ENCODE measurements at places on chromosomes 7 and 10.

GRCh38 chr10:3482200-3482993 is 302.6 kb downstream of the KLF6 start:
- peak; percentile 1 for DNase-seq

DNA sequence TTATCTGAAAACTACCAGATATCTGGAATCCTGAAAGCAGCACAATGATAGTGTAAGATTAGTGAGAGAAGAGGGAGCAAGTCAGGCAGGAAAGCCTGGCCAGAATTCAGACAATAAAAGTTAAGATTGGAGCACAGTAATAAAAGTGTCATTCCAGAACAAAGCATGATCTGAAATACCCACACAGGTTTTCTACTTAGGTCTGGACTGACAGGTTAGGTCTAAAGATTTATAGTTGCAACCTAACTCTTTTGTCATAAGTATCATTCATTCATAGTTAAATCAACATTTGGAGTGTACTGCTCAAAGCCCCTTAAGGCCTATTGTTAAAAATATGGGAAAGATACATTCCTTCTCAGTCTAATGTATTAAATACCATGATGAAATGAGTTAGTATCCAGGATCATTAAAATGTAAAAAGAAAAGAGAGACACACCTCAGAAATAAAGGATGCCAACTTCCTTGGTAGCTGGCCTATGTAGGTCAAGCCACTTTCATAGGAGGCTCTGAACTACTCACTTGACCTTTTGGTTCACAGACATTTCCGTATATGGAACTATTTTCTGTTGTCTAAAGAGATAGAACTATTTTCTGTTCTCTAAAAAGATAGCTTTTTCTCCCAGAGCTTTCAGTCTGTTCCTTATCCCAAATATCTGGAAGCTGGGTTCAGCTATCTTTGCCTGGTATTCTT is 105.2 kb downstream of the FAS start:
- DNase-seq: no peak

GRCh38 chr10:71375952-71376351 is 20.8 kb upstream of the CDH23 start:
- no peak for DNase-seq

- DNase-seq: no peak
Observed at GRCh38 chr7:22725585-22725984, 1.4 kb upstream of the IL6 start.

DNA sequence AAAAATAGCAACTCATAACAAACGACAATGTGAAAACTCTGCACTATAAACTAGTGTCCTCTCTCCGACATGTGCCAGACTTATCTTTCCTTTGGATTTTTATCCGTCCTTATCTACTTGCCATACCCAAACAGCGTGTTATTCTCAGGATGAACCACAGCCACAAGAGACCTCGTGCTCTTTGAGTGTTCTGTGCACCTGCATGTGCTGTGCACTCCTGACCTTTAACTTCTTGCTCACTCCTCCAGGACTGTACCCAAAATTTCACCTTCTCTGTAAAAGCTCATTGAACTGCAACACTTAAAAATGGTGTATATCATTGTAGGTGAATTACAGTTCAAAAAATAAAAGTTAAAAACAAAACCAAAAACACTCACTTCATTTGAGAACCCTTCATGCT is 58.0 kb upstream of the SLC35G1 start:
- no peak for DNase-seq

Measured in NCI-H524 treated with DMSO at 0.1 percent for 48 hours (cell line).